Caki2 (cell line): ENCODE measurements at places on chromosomes 1 and 21.

DNA sequence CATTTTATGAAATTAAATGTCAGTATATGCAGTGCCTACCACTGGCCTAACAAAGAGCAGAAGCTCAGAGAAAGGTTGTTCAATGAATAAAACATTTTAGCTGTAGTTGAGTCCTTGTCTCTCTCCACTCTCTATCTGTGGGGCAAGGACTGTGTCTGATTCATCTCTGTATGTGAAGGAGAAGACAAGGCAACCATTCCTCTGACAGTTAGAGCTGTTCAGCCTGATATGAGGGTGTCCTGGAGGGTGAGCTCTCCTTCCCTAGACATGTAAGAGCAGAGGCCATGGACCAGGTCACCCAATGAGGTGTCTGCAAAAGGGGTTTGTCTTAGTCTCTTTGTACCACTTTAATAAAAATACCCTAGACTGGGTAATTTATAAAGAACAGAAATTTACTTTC lies 4.5 kb upstream of the PDZK1IP1 start:
- DNase-seq: no peak

DNA sequence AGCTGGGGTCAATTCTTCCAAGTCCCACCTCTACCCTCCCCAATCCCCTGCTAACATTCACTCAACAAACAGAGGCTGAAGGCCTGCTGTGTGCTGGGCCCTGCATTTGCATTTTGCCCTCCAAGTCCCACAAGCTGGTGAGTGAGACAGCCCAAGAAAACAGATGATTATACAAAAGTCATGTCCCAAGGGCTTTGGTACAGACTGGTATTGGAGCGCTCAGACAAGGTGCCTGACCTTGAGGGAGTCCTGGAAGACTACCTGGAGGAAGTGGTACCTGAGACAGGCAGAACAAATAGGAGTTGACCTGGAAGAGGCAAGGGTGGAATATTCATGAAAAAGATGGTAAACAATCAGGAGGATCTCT lies 4.2 kb downstream of the LMOD1 start:
- no peak for DNase-seq

GRCh38 chr1:192005976-192006375 lies 152.3 kb upstream of the RGS18 start:
- DNase-seq: no peak

GRCh38 chr1:101595881-101596374 lies 359.1 kb downstream of the S1PR1 start:
- DNase-seq: no peak

DNA sequence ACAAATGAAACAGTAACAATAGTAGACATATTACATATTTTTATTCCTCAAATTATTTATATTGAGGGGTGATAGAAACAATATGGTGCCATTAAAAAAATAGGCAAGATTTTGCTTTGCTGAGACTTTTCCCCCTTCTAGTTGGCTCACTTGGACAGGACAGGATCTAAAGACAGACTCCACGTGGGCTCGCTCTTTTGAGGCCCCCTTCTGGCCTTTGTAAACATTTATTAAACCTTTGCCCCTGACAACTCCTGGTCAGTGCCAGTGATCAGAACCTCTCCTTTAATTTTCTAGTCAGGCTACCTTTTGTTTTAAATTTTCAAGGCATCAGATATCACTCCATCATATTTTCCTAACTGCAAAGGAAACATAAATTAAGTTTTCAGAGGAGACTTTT lies 49.7 kb upstream of the IFI44L start:
- no peak for DNase-seq

DNA sequence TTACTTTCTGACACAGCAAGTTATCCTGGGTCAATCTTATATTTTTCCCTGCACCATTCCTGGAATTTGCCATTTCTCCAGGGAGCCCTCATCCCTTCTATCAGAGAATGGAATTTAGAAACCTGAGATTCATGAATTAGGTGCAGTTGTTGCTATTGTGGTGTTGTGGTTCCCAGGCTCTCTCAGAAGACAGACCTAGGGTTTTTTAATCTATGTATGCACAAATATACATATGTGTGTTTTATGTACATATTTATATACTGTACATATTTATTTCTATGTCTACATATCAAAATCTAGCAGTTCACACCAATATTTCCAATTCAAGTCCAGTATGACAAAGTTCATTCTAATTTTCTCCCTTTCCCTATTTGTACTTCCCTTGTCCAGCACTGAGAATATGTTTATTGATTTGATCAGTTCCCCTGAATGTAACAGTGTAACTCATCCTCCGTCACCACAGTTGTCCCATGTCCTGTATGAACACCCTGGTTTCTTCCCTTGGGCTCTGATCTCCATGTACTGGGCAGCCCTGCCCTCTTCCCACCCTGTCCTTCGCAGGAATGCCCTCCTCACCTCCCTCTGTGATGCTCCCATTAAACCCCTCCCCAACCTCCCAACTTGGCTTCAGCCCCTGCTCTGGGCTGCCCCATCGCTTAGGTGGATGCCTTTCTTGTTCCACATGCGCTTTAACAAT lies 145.5 kb downstream of the VPS13D start:
- DNase-seq: no peak

GRCh38 chr1:45994423-45994822 lies 138.0 kb downstream of the PIK3R3 start:
- no peak for DNase-seq

DNA sequence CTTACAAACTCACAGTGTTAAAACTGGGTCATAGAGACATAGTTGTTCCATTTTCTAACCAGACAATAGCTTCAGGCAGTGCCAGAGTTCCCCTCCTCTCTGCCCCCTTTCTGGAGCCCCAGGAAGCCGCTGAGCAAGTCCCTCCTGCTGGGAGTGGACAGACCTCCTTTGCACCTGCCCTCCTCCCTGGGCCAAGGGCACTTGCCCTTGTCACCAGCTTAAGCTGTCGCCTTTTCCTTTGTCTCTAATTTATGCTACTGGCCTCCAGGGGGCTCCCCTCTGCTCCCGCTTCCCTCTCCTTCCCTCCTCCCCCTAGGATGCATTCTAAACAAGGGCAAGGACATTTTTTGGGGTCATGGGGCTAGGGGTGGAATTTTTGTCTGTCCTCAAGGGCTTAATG lies 182.4 kb downstream of the MIS18A start:
- DNase-seq: peak; percentile 6

GRCh38 chr1:58898739-58899586 lies 115.1 kb upstream of the JUN start:
- no peak for DNase-seq

DNA sequence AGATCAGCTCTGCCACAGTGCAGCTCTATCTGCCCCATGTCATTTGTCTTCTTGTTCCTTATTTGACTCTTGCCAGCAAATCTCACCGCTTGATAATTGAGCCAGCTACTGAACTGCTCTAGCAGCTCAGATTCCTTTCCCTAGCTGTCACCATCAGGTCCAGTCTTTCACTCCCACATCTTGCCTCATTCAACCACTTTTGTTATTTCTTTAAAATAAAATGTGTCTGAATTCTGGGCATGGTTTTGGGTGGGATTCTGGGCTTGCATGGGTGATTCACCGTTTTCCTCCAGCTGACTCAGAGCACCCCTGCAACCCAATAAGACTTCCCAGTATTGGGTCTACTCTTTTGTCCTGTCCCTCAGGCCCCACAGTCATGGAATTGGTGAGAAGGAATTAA lies 215.7 kb downstream of the DSCAM start:
- DNase-seq: no peak

- no peak for DNase-seq
These were observed 3.4 kb downstream of the ZBTB21 start for GRCh38 chr21:42006765-42007164.

- DNase-seq: no peak
These were observed 125.8 kb downstream of the PLPP3 start for GRCh38 chr1:56453417-56454078.

DNA sequence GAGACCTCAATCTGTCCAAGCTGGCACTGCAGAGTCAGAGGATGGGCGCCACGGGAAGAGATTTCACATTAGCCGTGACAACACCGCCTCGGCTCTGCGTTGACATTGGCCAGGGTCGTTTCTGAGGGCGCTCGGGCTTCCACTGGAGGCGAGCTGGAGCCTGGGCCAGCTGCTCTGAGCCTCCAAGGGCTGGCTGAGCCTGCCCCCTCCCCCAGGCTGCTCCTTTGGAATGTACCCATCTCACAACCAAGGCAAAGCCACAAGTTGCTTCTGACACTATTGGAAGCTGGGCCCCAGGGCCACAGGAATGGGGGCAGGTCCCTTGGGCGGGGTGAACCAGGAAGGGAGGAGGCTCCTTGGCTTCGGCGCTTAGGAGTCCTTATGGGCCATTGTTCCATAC lies 12.7 kb downstream of the GPR3 start:
- DNase-seq: no peak

GRCh38 chr1:63548877-63549276 lies 25.6 kb downstream of the EFCAB7 start:
- no peak for DNase-seq

- DNase-seq: no peak
These were observed 538 bp upstream of the RCAN1 start for GRCh38 chr21:34615487-34615814.

DNA sequence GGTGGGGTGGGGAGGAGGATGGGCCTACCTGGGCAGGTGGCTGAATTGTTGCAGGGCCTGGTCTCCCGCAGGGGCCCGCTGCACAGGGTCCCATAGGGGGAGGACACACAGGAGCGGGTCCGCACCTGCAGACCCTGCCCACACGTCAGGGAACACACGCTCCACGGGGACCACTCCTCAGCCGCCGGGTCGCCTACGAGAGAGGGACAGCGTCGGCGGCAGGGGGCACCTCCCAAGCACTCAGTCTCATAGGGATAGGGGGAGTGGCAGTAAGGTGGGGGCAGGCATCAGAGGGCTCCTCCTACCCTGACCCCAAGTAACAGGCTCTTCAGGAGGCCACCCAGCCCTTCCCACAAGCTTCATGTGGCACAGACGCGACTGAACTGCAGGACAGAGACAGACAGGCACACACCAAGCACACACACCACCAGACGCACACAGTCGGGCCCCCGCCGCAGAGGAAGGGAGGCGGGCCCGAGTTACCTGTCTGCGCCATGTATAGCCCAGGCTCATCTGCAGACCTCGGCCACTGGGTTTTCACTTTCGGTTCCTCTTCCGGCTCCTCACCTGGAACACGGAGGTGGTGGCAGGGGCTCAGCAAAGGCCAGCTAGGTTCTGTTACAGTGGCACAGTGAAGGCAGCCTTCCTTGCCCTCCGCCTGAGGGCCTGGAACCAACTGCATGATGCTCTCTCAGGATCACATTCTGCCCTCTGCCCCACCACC lies 19.8 kb downstream of the ADGRB2 start:
- DNase-seq: no peak

DNA sequence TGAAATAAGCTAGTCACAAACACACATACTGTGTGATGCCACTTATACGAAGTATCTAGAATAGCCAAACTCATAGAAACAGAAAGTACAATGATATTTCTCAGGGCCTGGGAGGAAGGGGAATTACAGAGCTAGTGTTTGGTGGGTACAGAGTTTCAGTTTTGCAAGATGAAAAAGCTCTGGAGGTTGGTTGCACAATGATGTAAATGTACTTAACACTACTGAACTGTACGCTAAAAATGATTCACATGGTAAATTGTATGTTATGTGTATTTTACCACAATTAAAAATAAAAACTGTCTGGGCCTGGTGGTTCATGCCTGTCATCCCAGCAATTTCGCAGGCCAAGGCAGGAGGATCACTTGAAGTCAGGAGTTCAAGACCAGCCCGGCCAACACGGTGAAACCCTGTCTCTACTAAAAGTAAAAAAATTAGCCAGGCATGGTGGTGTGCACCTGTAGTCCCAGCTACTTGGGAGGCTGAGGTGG lies 15.3 kb upstream of the FHAD1 start:
- DNase-seq: no peak

- peak; percentile 72 for DNase-seq
These were observed 47.2 kb upstream of the RASAL2 start for GRCh38 chr1:178046591-178047270.

GRCh38 chr21:44531606-44532564 lies 8.1 kb downstream of the KRTAP10-1 start:
- no peak for DNase-seq

DNA sequence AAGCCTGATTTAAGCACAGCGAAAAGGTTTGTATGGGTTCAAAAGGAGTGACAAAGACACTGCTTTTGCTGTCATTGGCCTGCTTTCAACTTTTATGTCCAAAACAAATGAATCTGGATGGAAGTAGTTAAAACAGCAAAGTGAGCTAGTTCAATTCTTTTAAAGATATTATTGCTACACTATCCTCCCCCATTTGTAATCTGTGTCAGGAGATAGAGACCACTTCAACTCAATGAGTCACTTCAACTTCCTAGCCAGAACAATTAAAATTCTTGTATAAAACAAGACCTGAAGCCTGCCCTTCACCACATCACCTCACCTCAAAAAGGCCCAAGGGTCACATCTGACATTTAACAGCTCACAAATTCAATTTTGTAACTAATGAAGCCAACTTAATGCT lies 364.1 kb upstream of the LYPLAL1 start:
- DNase-seq: no peak

- no peak for DNase-seq
These were observed 533.5 kb downstream of the LTN1 start for GRCh38 chr21:28459193-28459592.
